ENCODE measurements at places on chromosomes 1 and 21. TPM values are rescaled to one million over a fixed set of nuclear protein-coding genes. Genes with fewer than 3 reads are reported as not detected.
A peak's percentile ranks its signal among the peaks of the same experiment; 100 is the strongest.

GRCh38 chr21:40041446-40041845, 174.2 kb downstream of the PCP4 start:
- peaks cover 4% of the 10 kb centered on the region for H3K4me1 ChIP-seq
- H3K27me3 ChIP-seq: no peaks in the 10 kb centered on the region
- H3K4me3 ChIP-seq: no peak overlapping the region
- H3K36me3 ChIP-seq: peaks cover 18% of the 10 kb centered on the region
- DNase-seq: no peak
- no peak overlapping the region for H3K27ac ChIP-seq

DNA sequence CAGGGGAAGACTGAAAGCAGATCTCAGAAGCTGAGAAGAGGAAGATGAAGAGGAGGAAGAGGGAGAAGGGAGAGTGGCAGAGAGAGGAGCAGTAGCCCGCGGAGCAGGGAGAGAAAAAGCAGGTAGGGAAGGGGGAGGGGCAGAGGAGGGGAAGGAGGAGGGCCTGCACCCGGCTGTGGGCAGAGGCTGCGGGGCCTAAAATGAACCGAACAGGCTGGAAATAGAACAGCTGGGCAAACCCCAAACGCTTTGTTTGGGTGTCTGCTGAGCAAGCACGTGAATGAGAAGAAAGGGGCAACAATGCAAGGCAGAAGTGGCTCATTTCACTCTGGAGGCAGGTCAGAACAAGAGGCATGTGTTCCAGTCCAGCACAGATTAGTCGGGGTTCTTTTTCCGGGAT, 33.5 kb downstream of the KCNC4 start:
- peak; percentile 25 for DNase-seq
- no peaks in the 10 kb centered on the region for H3K27me3 ChIP-seq
- no peak overlapping the region for H3K4me3 ChIP-seq
- H3K4me1 ChIP-seq: peaks cover 37% of the 10 kb centered on the region

- no peaks in the 10 kb centered on the region for H3K36me3 ChIP-seq
- no peaks in the 10 kb centered on the region for H3K27me3 ChIP-seq
- no peaks in the 10 kb centered on the region for H3K4me1 ChIP-seq
- H3K4me3 ChIP-seq: no peak overlapping the region
- no peak overlapping the region for H3K27ac ChIP-seq
Observed at GRCh38 chr1:213260311-213261075, 209.5 kb downstream of the RPS6KC1 start.

SLC1A7 gene
- total RNA-seq: 0.06 TPM
